Stimulated activated CD4-positive, alpha-beta T cell treated with anti-CD3 and anti-CD28 coated beads, TNF-alpha, amount 100 ng/mL, for 48 hours (primary cell): ENCODE measurements at places on chromosomes 12 and 14.

DNA sequence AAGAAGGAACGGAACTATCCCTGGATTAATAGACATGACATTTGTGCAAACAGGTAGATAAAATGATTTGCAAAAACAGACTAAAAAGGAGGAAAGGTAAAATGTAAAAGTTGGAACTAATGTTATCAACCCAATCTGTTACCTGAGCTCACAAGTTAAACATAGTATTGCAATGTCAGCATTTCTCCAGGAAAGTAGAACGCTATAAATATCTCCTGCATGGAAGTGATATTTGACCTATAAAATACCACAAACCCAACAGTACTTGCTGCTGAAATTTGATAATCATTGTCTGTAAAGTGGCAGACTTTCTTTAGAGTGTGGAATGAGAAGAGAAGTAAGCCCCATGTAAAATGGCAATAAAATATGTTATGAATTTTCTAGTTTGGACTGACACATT lies 1435.7 kb downstream of the LRFN5 start:
- DNase-seq = no peak

DNA sequence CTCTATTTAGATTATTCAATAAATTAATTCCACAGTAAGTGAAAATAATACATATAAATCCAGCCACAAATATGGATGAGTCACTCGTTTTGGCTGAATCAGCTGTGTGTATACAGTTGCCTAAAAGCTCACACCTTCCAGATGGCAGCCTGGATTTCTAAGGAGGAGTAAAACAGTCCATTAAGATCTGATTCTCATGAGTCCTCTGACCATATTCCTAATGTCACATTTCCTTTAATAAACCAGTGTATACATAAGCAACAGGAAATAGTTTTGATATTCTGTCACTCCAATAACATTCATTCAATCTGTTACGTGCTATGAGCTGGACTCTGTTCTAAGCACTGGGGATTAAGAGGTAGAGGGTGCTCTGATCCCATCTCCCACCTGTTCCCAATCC lies 21.8 kb downstream of the MDM1 start:
- no peak for DNase-seq

DNA sequence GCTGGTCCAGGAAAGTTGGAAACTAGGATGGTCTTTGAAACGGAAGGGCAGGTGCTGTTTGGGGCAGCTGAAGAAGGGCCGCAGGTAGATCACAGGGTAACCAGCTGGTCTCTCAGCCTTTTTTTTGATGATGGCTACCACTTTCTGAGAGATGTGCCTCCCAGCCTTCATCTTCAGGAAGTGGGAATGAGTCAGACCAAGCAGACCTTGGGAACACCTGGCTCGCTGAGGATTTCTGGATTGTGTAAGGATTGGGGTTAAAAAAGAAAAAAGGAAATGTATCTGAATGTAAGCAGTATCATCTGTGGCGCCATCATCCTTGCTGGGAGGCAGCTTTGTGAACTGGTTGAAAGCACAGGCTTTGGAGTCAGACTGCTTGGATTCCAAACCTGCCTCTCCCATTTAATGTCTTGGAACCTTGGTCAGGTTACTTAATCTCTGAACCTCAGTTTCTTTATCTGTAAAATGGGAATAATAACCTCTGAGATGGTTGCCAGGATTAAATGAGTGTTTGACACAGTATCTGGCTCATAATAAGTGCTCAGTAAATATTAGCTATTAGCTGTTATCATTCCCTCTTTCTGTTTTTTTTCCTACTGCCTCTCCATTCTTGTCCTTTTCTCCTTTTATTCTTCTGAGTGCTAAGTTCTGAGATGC lies 1.7 kb downstream of the PRPF40B start:
- DNase-seq = no peak

GRCh38 chr12:44774815-44775411 lies 101.2 kb downstream of the NELL2 start:
- DNase-seq = peak; percentile 12

DNA sequence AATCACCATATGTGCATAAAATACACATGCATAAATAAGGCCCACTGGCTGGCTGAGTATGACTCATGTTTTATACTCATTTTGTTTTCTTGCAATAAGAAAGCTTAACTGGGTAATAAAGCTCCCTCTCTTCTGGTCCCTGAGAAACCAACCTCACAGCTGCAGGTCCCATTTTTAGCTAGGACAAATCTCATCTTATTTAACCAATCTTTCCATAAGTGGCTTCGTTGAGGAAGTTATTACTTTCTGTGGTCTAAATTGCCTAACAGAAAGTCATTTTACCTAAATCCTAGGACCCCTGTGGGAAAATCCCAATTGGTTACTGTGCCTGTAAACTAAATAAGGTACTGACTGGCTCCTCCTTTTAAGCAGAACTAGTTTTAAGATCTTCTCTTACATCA lies 232.8 kb upstream of the FBXO33 start:
- no peak for DNase-seq

- no peak for DNase-seq
Measured at GRCh38 chr12:108638141-108638827, 4.6 kb upstream of the SELPLG start.

GRCh38 chr12:14510574-14510973 lies 57.1 kb downstream of the PLBD1 start:
- DNase-seq = no peak
